ENCODE measurements at places on chromosomes 12 and 14.

DNA sequence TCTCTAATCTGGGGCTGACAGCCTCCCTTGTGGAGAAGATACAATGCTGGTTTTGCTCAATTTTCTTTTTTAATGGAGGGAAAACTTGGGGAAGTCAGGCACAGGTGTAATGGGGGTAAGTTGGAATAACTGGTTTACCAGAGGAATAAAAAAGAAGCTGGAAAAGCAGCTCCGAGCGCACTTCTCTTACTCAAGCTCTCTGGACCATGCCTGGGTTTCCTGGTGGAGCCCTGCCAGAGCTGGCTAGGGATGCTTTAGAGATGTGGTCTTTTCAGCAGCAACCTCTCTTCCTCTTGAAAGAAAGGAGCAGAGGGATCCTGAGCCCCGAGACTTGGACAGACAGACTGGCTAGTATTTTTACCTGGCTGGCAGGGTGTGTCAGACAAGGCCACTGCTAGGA is 3.9 kb upstream of the KCNA5 start:
- DNase-seq = no peak

GRCh38 chr12:89235189-89235993 is 116.9 kb downstream of the DUSP6 start:
- no peak for DNase-seq

DNA sequence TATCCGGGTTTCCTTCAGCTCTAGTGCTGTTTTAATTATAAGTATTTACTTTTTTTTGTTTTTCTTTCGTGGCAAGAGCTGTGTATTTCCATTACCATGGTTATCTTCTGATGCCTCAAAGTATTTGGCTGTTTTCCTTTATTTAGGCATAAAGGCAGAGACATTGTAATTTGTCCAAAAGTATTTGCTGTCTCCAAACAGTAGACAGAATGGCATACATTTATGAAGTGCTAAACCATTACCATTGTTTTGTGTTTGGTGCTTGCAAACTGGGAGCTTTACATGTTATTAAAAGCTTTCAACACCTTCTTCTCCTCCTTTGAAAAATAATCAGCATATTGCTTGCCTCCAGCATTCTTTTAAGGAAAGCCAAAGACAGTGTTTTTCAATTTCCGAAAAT is 46.3 kb downstream of the FLRT2 start:
- no peak for DNase-seq

GRCh38 chr12:122942637-122943036 is 23.6 kb downstream of the ABCB9 start:
- no peak for DNase-seq

- no peak for DNase-seq
Observed at GRCh38 chr12:19688532-19688931, 249.2 kb downstream of the AEBP2 start.

All from NCI-H1048 (cell line).